ENCODE measurements at places on chromosomes 13 and 19.

- DNase-seq = peak; percentile 83
Observed at GRCh38 chr13:110444226-110444653, 117.3 kb downstream of the RAB20 start.

GRCh38 chr19:33653684-33654083 lies 31.9 kb downstream of the CHST8 start:
- no peak for DNase-seq

GRCh38 chr19:15239337-15239949 lies 7.2 kb upstream of the EPHX3 start:
- no peak for DNase-seq

DNA sequence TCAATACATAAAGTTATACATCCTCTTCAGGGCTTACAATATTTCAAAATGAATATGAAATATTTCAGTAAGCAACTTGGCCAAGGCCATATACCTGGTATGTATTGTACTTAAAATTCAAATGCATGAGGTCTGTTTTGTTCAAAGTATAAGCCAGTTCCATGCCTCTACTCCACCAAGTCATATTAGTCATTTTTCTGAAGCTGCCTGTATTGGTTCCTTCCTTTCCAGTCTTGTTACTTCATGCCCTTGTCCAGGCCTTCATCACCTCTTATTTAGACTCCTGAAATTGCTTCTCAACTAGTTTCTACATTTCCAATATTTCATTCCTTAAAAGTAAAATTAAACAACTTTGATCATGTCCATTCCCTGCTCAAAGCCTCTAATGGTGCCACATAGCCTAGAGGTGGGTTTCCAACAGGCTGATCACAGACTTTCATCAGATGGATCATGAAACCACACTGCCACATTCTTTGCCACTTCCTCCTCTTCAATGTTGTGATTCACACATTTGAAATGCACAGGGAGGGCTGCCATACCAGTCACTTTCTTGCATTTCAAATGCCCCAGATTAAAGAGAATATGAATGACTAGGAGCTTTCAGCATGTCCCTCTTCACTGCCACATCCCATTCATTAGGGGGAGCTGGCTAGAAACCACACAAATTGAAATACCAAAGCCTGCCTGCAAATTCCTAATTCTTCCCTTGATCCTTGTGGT lies 424.1 kb upstream of the DACH1 start:
- peak; percentile 12 for DNase-seq

- DNase-seq = no peak
Observed at GRCh38 chr19:19749908-19750841, 17.3 kb upstream of the ZNF14 start.

DNA sequence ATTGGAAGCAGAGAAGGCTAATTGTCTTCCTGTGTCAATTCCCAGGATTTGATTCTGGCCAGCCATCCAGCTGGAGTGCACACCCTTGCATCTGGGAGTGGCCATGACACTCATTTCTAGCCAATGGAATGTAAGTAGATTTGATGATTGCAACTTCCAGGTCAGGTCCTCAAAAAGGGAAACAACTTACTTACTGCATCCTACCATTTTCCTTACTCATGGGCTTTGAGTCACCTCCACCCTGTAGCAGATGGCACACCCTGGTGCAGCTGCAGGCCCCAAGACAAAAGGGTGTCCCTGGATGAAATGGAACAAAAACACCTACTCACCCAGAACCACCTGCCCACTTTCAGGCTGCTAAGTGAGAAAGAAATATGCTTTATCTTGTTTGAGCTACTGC lies 27.3 kb upstream of the MPHOSPH8 start:
- peak; percentile 51 for DNase-seq

DNA sequence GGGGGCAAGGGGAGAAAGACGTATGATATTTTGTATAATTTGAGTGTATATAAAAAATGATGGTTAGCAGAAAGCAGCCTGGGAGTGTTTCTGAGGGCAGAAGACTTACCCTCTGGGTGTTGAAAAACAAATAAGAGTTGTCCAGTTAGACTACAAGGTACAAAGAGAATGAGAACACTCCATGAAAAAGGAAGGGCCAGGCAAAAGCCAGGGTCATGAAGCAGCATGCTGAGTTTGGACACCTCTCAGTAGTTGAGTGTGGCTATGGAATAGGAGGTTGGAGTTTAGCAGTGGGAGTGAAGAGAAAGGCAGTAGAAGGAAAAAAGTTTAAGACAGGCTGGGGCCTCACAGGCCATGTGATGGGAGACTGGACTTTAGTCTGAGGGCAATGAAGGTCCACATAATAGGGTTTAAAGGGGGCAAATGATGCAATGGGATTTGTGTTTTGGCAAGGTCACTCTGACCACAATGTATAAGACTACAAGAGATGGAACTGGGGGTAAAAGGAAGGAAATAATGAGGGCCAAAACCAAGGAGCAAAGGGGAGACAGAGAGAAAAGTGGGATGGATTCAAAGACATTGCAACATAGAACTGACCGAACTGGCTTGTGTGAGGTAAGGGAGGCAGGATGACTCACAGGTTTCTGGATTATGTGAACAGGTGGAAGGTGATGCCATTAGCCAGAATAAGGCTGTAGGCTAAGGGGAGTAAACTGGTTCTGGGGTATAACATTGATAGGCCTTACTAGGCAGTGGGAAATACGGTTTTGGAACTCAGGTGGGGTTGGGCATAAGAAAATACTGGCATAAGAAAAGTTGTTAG lies 76.6 kb downstream of the SERP2 start:
- DNase-seq = no peak

All from fibroblast of mammary gland (primary cell).